ENCODE measurements at places on chromosomes 7 and 10. TPM values are rescaled to one million over a fixed set of nuclear protein-coding genes. Genes with fewer than 3 reads are reported as not detected.
A peak's percentile ranks its signal among the peaks of the same experiment; 100 is the strongest.

DNA sequence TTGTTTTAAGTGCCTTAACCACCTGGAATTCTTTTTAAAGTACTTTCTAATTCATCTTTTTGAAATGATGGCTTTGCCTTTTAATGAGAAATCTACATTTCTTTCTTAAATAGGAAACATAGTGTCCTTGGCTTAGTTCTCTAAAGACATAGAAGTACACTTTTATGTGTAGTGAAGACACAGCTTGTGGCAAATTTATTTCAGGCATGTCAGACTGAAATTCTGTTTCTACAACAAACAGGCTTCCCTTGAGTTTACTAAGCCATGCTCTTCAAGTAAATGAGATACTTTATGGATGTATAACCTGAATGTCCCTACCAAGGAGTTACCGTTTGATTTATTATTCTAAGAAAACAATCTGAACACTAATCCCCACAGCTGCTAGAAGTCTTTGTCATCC is 136.9 kb upstream of the MAGI2 start:
- no peaks in the 10 kb centered on the region for H3K36me3 ChIP-seq
- H3K27ac ChIP-seq: no peak overlapping the region
- no peaks in the 10 kb centered on the region for H3K27me3 ChIP-seq
- no peak for DNase-seq
- H3K4me1 ChIP-seq: no peaks in the 10 kb centered on the region

DNA sequence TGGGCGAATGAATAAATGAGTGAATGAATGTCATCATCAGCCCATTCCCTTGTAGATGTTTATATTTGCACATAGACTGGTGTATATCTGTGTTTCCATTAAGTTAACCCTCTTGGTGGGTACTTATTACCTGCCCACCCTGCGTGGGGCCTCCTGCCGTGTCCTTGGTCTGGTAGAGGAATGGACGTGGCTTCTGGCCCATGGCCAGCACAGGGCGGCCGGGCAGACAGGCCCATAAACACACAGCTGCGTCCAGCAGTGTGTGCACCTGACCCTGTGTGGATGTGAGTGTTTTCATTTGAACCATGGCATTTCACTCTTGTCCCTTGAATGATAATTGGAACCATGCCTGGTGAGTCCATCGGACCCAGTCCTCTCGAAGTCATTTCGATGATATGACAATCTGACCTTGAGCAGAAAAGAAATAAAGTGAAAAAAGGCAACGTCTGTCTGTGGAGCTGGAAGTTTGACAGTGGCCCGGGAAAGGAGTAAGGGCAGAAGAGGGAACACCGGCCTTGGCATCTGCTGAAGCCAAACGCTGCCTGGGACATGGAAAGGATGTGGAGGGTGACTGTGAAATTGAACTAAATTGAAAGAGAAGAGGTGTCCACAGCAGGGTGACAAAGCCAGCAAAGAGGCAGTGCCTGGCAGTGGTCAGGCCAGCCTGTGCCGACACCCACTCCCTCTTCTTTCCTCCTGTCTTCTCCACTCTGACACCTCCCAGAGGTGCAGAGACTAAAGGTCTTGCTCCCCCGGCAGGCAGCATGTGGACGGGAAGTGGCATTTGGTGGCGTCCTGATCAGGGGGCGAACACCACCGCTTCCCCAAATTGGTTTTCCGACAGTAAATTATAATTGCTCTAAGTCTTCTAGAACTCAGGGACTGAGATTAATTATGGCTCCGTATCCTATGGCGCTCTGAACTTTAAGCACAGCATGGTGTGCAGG is 199.0 kb upstream of the ZMIZ1 start:
- H3K4me3 ChIP-seq: no peak overlapping the region
- no peak overlapping the region for H3K27ac ChIP-seq
- DNase-seq: peak; percentile 25
- H3K36me3 ChIP-seq: no peaks in the 10 kb centered on the region
- no peaks in the 10 kb centered on the region for H3K27me3 ChIP-seq

TDRD1 gene
- not detected for total RNA-seq

CYP3A7 gene
- not detected for total RNA-seq

GRCh38 chr7:27906385-27907091 is 166.6 kb downstream of the TAX1BP1 start:
- DNase-seq: no peak
- 0 out of 2 replicates have a peak, but pooled peaks cover 7% of the 10 kb centered on the region for H3K4me1 ChIP-seq
- H3K27ac ChIP-seq: no peak overlapping the region
- H3K36me3 ChIP-seq: no peaks in the 10 kb centered on the region

MLXIPL gene
- total RNA-seq: 24.9 TPM

- no peaks in the 10 kb centered on the region for H3K4me1 ChIP-seq
- no peak overlapping the region for H3K27ac ChIP-seq
- H3K27me3 ChIP-seq: peaks cover 46% of the 10 kb centered on the region
- no peak for DNase-seq
- no peak overlapping the region for H3K4me3 ChIP-seq
Measured at GRCh38 chr7:158206341-158206740, 381.3 kb downstream of the PTPRN2 start.

GRCh38 chr7:12694817-12695216 is 7.4 kb downstream of the ARL4A start:
- H3K27me3 ChIP-seq: no peaks in the 10 kb centered on the region
- no peaks in the 10 kb centered on the region for H3K36me3 ChIP-seq
- DNase-seq: no peak
- H3K4me1 ChIP-seq: peaks cover 12% of the 10 kb centered on the region
- H3K27ac ChIP-seq: no peak overlapping the region

ITPRID1 gene
- total RNA-seq: not detected

DNA sequence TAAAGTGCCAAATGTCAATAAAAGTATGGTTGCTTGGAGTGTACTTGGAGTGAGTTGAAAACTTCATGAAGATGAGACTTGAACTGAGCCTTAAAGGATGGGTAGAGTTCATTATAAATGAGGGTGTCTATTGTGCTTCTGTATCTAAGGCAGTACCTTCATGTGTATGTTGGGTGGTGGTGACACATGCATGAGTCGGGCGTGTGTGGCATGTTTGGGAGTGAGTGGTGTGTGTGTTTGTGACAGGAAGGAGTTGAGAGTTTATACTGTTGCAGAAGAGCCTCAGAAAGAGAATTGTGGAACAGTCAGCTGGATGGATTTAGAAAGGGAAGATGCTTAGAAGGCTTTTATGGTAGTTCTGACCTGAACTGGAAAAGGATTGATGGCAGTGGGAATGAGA is 6.0 kb upstream of the ZRANB1 start:
- no peak overlapping the region for H3K4me3 ChIP-seq
- no peaks in the 10 kb centered on the region for H3K36me3 ChIP-seq
- no peak overlapping the region for H3K27ac ChIP-seq
- H3K27me3 ChIP-seq: no peaks in the 10 kb centered on the region

- no peak for DNase-seq
- no peaks in the 10 kb centered on the region for H3K27me3 ChIP-seq
- no peak overlapping the region for H3K4me3 ChIP-seq
- H3K36me3 ChIP-seq: no peaks in the 10 kb centered on the region
Measured at GRCh38 chr7:152871005-152871677, 111.6 kb downstream of the ACTR3B start.

DNA sequence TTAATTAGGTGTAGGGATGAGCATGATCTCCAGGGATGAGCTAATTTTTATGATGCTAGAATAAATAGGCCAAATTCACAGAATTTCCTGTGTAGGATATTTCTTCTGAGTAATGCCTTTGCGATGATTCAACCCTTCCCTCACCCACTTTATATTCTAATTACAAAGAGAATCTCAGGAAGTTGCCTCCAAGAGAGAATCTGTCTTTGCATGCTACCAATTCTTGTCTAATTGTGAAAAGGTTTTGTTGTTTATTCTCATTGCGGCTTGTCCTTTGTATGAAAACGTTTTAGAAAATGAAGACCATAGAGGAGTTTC is 6.3 kb downstream of the C7orf57 start:
- no peak overlapping the region for H3K4me3 ChIP-seq
- H3K27me3 ChIP-seq: peaks cover 6% of the 10 kb centered on the region
- no peaks in the 10 kb centered on the region for H3K4me1 ChIP-seq
- DNase-seq: no peak
- H3K27ac ChIP-seq: no peak overlapping the region
- H3K36me3 ChIP-seq: no peaks in the 10 kb centered on the region

GRCh38 chr7:134865001-134865845 is 85.8 kb downstream of the CALD1 start:
- no peaks in the 10 kb centered on the region for H3K4me1 ChIP-seq
- no peak overlapping the region for H3K27ac ChIP-seq
- no peaks in the 10 kb centered on the region for H3K36me3 ChIP-seq
- no peaks in the 10 kb centered on the region for H3K27me3 ChIP-seq

EBLN1 gene
- not detected for total RNA-seq

FZD8 gene
- total RNA-seq: not detected

- H3K27ac ChIP-seq: no peak overlapping the region
- H3K4me3 ChIP-seq: no peak overlapping the region
- H3K4me1 ChIP-seq: no peaks in the 10 kb centered on the region
- H3K36me3 ChIP-seq: peaks cover 40% of the 10 kb centered on the region
Measured at GRCh38 chr7:128757203-128757602, 18.0 kb downstream of the CALU start.

DNA sequence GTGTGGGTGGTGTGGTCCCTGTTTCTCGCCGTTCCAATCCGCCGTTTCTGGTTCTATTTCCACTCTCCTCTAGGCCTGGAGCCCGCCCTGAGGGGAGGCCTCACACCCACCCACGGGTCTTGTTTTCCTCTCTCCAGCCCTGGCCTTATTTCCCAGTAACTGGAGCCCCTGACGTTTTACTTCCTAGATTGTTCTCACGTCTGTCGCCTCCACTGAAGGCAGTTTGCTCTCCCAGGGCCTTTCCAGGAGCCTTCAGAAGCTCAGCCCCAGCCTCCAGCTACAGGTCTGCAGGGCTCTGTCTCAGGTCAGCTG is 30.6 kb downstream of the CFAP46 start:
- peaks cover 7% of the 10 kb centered on the region for H3K27me3 ChIP-seq
- no peak for DNase-seq
- H3K4me1 ChIP-seq: no peaks in the 10 kb centered on the region
- H3K4me3 ChIP-seq: no peak overlapping the region

DNA sequence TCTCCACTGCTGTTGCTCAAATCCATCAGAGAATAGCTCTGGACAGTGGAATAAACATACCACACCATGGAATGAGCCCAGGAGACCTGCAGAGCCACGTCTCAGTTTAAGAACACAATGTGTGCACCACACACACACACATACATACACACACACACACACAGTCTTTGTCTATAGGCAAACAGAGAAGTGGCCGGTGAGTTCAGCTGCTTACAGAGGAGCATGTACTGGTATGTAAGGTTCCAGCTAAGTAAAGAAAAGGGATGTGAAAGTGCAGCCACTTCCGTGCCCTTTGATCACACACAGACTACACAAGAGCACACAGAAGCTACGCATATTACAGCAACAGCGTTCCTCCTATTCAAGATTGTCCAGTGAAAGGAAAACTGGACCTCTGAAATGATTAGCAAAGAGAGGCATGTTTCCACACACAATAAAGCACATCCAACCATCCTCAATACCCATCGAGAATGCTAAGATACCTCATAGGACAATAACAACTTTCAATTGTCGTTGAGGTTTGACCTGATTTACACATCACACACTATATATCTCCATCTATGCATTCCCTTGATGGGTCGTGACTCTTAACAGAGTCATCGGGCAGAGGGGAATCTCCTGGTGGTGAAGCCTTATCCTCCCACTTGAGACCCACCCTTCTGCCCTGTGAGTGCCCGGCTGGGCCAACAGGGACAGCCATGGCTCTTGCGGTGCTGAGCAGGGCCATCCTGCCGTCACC is 23.6 kb downstream of the SLC35B4 start:
- H3K36me3 ChIP-seq: peaks cover 17% of the 10 kb centered on the region
- H3K4me3 ChIP-seq: no peak overlapping the region
- DNase-seq: no peak
- H3K27me3 ChIP-seq: no peaks in the 10 kb centered on the region
- no peaks in the 10 kb centered on the region for H3K4me1 ChIP-seq

GRCh38 chr10:28254290-28254985 is 48.4 kb downstream of the MPP7 start:
- H3K4me1 ChIP-seq: no peaks in the 10 kb centered on the region
- DNase-seq: no peak
- no peaks in the 10 kb centered on the region for H3K36me3 ChIP-seq
- peaks cover 16% of the 10 kb centered on the region for H3K27me3 ChIP-seq
- H3K4me3 ChIP-seq: no peak overlapping the region

GRCh38 chr10:113293167-113293566 is 259.7 kb upstream of the HABP2 start:
- H3K27me3 ChIP-seq: no peaks in the 10 kb centered on the region
- DNase-seq: no peak
- H3K4me3 ChIP-seq: no peak overlapping the region
- H3K4me1 ChIP-seq: peaks cover 17% of the 10 kb centered on the region

- H3K4me1 ChIP-seq: no peaks in the 10 kb centered on the region
- DNase-seq: no peak
- no peaks in the 10 kb centered on the region for H3K36me3 ChIP-seq
- H3K27me3 ChIP-seq: no peaks in the 10 kb centered on the region
- no peak overlapping the region for H3K4me3 ChIP-seq
Measured at GRCh38 chr10:47087667-47088066, 176.4 kb downstream of the PTPN20 start.

DNAJC12 gene
- total RNA-seq: 0.33 TPM

DNA sequence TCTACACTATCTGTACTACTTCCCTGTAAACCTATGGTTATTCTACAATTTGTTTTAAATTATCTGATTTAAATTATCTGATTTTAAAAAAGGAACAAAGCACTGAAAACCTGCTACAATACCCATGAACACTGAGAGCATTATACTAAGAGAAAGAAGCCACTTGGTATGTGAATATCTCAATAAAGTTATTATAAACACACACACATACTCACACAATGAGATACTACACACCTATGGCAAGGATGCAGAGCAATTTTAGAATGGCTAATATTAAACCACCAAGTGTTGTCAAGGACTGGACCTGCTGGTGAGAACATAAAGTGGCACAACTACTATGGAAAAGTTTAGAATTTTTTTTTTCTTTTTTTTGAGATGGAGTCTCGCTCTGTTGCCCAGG is 82.7 kb downstream of the IGF2BP3 start:
- no peak overlapping the region for H3K4me3 ChIP-seq
- H3K27me3 ChIP-seq: no peaks in the 10 kb centered on the region
- peaks cover 6% of the 10 kb centered on the region for H3K4me1 ChIP-seq
- H3K36me3 ChIP-seq: peaks cover 36% of the 10 kb centered on the region

DNA sequence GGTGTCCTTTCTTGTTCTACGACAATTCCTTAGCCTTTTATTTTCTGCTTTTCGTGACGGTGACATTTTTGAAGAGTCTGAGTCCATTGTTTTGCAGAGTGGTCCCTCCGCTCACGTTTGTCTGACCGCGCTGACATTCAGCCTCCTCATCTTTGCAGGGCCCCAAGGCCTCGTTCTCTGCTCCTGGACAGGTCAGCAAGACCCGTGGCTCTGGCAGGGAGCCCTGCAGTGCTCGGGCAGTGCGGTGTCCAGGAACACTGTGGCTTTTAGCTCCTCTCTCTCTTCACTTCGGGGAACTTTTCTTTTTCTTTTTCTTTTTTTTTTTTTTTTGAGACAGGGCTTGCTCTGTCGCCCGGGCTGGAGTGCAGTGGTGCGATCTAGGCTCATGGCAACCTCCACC is 142.5 kb downstream of the DNAJB6 start:
- H3K4me1 ChIP-seq: 0 out of 2 replicates have a peak, but pooled peaks cover 4% of the 10 kb centered on the region
- no peak overlapping the region for H3K4me3 ChIP-seq
- no peaks in the 10 kb centered on the region for H3K36me3 ChIP-seq
- no peak for DNase-seq

GRCh38 chr7:128726059-128726736 is 13.0 kb upstream of the CALU start:
- H3K27ac ChIP-seq: no peak overlapping the region
- no peaks in the 10 kb centered on the region for H3K27me3 ChIP-seq
- H3K36me3 ChIP-seq: no peaks in the 10 kb centered on the region
- no peak for DNase-seq
- peaks cover 8% of the 10 kb centered on the region for H3K4me1 ChIP-seq

- no peak overlapping the region for H3K27ac ChIP-seq
- no peaks in the 10 kb centered on the region for H3K27me3 ChIP-seq
Measured at GRCh38 chr10:9824631-9825071, 1193.0 kb upstream of the CELF2 start.

LZTS2 gene
- 32.5 TPM for total RNA-seq

NODAL gene
- not detected for total RNA-seq

- no peaks in the 10 kb centered on the region for H3K27me3 ChIP-seq
- no peak for DNase-seq
Measured at GRCh38 chr10:60235001-60235400, 154.7 kb downstream of the ANK3 start.

All from PC-9 (cell line).